Parietal lobe (tissue), 2 donors: ENCODE measurements at places on chromosomes 13 and 19. TPM values are rescaled to one million over a fixed set of nuclear protein-coding genes. Genes with fewer than 3 reads are reported as not detected.

The C19orf12 gene
- 41.0 TPM for total RNA-seq

The FLT3 gene
- 1.3 TPM for total RNA-seq

The JUNB gene
- 10.3 TPM for total RNA-seq

The PPP1R37 gene
- total RNA-seq = 26.0 TPM

The MIER2 gene
- 11.0 TPM for total RNA-seq

The ZNF99 gene
- 1.6 TPM for total RNA-seq

The KCNRG gene
- 32.2 TPM for total RNA-seq

The CEACAM8 gene
- not detected for total RNA-seq

The FAM83E gene
- total RNA-seq = not detected

The SIGLEC14 gene
- 0.63 TPM for total RNA-seq

The PEG3 gene
- total RNA-seq = 63.5 TPM
